Activated CD8-positive, alpha-beta memory T cell treated with anti-CD3 and anti-CD28 coated beads for 4 hours (primary cell): ENCODE measurements at places on chromosomes 16 and 17.

- no peak for DNase-seq
Measured at GRCh38 chr17:80644536-80644935, 99.9 kb downstream of the RPTOR start.

- no peak for DNase-seq
Measured at GRCh38 chr16:64981568-64982281, 140.1 kb downstream of the CDH11 start.

DNA sequence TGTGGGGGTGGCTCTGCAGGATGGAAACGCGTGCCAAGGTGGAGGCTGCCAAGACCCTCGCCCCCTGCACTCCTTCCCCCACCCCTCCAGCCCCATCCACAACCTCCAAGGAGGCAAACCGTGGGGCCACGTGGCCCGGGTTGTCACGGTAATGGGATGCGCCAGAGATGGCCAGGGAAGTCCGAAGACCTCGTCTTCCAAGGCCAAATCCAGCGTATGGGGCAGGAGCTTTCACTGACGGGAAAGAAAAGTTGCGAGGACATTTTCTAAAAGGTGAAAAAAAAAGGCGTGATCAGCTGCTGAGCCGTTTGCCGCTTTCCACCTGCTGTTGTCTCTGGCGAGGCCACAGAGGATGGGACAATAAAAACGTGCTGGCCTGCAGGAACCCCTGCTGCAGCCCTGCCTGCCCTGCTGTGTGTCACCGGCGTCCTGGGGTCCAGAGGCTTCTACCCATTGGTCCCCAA is 28.3 kb upstream of the GSE1 start:
- no peak for DNase-seq

DNA sequence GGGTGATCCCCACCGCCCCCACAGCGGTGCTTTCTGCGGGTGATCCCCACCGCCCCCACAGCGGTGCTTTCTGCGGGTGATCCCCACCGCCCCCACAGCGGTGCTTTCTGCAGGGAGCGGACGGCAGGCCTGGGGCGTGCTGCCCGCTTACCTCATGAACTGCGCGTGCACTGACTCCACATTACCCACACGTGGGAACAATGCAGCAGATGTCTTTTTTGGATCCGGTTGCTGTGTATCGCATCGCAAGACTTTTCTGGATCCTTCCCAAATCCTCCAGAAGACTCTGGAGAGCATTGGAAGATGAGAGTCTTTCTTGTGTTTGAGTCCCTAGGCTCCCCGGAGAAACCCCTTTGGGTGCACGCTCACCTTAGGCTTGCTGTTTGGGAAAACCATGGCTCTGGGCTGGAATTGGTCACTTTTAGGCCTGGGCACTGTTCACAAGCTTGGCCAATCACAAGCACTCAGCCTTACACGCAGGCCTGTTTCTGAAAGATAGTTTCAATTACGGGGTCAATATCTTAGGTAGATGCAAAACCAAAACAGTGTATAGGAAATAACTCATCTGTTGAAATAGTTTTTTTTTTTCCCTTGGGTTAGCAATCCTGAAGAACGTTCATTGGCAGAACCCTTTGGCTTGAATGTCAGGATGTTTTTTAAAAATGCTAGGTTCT is 201.8 kb downstream of the RPTOR start:
- DNase-seq: no peak

GRCh38 chr17:8151641-8152111 is 528 bp downstream of the PER1 start:
- no peak for DNase-seq

DNA sequence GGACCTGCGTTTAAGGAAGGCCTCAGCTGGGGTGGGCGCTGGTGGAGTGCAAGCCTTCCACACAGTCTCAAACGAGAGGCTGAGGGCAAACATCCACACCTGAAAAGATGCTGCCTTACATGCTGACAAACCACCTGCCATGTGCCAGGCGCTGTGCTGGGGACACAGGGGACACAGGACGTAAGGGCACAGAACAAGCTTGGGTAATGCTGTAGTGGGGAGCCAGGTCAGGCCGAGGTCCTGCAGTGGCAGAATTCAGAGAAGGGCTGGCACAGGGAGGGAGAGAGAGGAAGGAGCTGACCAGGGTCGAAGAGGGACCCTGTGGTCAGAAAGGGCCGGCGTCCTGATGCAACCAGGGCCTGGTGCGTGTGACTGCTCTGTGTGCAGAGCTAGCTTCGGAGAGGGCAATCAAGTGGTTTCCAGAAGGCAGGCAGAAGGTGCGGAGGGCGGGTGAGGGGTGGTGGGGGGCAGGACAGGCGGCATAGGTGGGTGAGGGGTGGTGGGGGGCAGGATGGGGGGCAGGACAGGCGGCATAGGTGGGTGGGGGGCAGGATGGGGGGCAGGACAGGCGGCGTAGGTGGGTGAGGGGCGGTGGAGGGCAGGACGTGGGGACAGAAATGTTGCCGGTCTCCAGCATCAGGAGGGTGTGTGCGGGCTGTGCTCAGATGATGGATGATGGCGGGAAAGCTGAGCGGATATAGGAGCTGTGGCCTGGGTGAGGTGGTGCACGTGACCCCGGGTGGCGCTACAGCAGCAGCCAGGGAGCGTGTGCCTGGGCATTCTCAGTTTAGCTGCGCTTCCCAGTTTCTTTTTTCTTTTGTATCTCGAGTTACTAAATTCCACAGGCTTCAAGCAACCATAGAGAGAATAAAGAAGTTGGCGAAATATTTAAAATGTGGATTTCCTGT is 18.8 kb downstream of the TELO2 start:
- no peak for DNase-seq

GRCh38 chr17:40341808-40342503 is 22.6 kb downstream of the GJD3 start:
- DNase-seq: no peak

GRCh38 chr17:34401165-34401564 is 38.1 kb upstream of the CCL1 start:
- DNase-seq: no peak

DNA sequence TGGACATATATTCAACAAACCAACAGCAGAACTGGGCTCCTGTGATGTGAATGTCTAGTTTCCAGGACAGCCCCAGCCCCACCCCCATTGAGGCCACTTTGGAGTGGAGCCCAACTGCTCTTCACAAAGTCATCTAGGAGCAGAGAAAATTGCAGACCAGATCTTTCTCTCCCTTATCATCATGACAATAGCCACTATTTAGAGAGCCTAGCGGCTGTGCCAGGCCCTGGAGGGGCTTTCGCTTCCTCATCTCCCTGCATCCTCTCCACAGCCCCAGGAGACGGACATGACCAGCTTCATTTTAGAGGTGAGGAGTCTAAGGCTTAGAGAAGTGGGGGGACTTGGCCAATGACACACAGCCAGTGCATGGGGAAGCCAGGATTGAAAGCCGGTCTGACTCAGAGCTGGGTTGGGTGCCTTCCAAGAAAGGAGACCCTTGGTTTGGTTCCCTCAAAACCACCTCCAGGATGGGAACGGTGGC is 1.4 kb downstream of the PRSS8 start:
- no peak for DNase-seq

DNA sequence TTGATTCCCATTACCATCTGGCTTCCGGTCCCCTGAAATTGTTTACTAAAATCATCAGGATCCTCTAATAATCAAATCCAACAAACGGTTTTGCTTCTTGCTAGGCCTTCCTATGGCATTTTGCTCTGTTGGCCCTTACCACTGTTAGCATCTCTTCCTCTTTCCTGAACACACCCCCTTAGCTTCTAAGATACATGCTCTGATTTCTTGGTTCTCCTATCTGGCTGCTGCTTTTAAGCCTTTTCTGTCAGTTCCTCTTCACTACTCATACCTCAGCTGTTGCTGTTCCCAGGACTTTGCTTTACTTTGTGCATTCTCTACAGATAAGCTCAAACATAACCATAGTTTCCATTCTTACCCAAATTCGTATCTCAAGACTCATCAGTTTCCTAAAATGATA is 11.4 kb downstream of the CAPNS2 start:
- no peak for DNase-seq

DNA sequence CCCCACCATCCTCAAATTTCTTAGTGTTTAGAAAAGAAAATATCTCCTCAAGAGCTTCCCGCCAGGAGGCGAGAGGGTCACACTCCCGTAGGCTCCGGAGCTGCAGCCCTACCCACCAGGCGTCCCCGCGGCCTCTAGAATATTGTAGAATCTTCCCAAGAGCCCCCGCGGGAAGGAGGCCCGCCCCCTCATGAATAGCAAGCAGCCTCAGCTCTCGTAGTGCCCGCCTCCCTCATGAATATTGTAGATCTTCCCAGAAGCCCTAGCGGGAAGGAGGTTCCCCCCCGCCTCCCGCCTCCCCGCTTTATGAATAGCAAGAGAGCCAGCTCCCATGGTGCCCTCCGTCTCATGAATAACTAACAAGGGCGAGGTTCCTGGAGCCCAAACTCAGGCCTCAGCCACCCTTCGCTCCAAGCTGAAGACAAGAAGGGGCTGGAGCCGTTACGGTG is at the start of gene FBXO47:
Gene FBXO47 (minus strand): TSS at position 114 of the 449 bp plus-strand sequence. CDS start 4,378 bp downstream, outside the sequence.
- DNase-seq: peak; percentile 74

GRCh38 chr17:753418-753817 is 1.4 kb upstream of the GEMIN4 start:
- no peak for DNase-seq

GRCh38 chr16:53805752-53806151 is 101.8 kb downstream of the FTO start:
- DNase-seq: no peak

DNA sequence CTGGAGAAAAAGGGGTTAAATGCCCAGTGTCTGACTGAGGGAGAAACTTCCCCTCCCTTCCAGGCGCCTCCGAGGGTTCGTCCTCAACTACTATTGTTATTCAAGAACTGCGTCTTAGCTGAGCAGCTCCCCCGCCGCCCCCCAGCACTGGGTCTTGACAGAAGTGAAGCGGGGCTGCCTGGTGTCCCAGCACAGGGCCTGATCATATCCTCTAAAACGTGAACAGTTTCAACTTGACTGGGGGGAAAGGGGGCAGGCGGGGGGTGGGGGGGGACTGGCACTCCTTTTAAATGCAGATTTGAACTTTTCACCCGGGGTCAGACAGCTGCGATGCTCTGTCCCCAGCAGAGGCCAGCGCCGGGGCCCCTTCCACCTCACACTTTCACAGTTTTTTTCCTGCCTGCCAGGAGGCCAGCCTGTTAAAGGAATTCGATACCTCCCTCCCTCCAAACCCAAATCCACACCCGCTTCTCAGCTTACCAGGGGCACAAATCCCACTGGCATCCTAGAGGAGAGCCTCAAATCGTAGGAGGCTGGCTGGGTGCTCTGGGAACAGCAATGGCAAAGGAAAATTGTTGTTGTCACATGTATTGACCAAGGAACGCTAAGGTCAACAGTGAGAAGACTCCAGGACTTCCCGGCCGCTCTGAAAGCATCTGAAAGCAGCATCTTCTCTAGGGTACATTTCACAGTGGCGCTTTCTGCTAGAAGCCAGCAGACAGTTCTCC is 14.5 kb downstream of the ZFHX3 start:
- DNase-seq: no peak

DNA sequence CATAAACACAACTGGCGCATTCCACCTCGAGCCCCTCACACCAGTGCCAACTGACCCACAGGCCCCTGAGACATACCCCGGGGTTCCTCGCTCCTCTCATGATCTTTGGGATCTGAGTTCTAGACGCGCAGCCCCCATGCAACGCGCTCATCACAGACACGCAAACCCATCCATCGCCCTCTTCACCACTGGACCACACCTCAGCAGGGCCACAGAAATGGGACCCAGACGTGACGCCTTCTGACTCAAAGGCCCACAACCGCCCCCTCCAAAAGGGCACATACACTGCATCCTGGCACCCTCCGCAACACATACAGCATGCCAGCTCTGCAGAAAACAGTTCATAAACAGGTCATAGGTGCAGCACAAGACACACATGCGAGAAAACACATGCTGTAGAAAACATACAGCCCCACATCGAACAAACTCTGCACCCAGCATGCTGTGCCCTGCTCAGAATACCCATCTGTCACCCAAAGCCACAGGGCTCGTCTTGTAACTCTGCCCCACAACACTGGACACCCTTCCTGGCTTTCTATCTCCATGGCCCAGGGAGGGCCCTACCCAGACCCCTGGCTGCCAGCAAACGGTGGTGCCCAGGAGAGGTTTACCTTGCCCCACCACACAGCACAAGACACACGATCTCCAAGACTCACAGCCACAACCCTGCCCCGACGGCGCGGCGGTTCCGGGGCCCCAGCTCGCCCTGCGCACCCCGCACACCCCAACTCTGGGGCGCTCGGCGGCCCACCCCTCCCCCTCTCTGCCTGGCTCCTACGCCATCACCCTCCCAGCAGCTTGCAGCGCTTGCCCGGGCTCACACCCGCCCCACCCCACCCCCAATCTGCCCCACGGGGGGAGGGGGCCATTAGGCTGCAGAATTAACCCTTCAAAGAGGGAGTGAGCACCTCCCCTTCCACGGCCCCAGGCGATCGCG is 887 bp downstream of the ZBTB4 start:
- peak; percentile 33 for DNase-seq

- DNase-seq: no peak
Measured at GRCh38 chr17:1374431-1375177, 25.4 kb downstream of the YWHAE start.

- no peak for DNase-seq
Measured at GRCh38 chr17:16033729-16034349, 34.2 kb downstream of the TTC19 start.

DNA sequence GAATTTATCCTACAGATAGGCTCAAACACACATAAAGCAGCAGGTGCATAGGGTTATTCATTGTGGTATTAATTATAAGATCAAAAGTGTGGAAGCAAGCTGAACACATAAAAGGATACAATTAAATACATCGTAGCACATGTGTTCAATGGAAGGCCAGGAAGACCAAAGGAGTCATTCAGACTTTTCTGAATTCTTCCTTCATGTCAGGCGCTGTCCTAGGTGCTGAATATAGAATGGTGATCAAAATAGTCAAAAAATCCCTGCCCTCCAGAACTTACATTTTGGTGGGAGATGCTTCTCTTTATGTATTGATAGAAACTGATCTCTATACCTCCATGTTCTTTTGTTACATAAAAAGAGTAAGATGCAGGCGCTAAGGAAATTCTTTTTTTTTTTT is 439.0 kb upstream of the ASIC2 start:
- no peak for DNase-seq

- no peak for DNase-seq
Measured at GRCh38 chr16:30724641-30725417, 23.4 kb upstream of the PHKG2 start.

DNA sequence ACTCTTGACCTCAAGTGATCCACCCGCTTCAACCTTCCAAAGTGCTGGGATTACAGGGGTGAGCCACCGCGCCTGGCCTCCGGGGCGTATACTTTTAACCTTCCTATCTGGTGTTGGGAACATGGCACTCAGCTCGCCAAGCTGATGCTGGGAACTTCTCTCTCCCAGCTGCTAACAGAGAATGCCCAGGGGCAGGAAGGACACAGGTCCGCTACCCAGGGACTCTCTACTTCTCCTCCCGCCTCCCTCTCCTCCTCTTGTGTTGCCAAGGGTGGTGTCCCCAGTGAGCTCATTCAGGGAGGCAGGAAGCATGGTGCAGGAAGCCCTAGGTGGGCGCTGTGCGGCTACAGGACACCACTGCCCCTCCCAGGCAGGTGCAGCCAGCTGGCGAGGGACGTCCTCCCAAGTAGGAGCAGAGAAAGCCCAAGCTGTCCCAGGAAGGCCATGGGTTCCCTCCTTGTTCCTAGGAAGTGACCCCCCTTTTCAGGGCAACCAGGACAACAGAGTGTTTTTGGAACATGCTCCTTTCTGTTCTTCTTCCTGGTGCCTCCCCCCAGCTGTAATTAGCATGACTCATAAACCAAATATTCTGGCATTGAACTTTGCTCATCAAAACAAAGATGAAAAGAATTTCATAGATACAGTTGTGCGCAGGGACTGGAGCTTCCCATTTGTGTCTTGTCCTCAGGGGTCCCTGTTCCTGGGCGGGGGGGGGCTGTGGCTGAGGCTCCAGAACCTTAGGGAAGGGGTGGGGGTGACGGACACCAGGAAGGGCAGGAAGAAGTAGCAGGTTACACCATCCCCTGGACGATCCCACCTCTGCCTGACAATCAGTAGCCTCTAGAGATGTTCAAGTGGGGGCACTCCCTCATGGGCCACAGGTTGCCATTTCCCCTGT is 2.7 kb downstream of the C1QTNF1 start:
- no peak for DNase-seq
